ENCODE measurements at places on chromosomes 2 and 18.

GRCh38 chr2:136005462-136006196 lies 20.2 kb upstream of the DARS1 start:
- DNase-seq: no peak

DNA sequence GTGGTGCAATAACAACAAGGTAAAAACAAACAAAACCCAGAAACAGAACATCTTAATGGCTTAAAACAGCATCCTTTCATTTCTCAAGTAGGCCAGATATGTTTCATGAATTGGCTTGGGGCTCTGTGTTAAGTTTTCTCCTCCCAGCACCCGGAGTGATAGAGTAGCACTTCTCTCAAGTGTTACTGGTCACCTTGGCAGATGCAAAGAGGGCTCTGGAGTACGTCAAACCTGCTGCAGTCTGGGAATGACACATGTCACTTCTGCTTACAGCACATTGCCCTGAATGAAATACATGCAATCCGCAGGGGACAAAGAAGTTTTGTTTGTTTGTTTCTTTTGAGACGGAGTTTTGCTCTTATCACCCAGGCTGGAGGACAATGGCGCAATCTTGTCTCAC lies 639.3 kb downstream of the CNTNAP5 start:
- no peak for DNase-seq

DNA sequence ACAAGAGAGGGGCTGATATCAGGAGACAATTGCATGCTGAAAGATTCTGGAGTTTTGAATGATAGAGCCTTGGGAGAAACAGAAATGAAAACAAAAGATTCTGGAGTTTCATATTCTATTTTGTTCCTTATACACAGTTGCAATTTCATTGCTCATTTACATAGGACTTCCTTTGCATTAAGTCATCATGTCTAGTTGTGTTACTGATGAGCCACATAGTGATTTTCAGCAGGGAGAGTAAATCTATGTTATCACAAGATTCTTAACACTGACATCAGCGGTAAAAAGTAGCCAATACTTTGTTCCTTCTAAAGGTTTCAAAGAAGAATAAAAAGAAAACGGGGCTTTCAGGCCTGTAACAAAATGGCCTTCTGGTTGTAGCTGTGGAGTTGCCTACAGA lies 7.1 kb downstream of the ADAM17 start:
- peak; percentile 35 for DNase-seq

DNA sequence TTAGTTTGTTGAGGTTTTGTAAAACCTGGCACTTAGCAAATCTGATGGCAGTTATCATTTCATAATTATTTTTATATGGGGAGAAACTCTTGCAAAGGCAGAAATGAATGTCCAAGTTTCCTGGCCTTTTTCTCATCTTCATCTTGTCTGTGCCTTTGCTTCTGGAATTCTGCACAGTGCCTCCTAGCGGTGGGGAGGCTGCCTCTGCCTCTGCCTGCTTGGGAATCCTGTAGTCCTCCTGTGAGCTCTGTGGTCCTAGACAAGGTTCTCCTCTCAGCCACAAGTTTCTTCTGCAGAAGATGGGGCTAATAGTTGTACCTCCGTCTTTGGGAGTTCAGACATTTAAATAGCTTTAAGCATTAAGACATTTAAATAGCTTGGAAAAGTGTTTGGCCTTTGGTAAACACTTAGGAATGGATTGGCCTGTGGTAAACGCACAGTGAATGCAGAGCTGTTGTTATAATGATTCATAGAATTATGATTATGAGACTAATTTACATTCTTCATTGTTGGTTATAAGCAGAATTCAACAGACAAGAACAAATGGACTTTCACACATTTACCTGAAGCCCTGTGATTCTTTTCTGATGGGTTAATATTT lies 101.2 kb downstream of the ZNF236 start:
- no peak for DNase-seq

DNA sequence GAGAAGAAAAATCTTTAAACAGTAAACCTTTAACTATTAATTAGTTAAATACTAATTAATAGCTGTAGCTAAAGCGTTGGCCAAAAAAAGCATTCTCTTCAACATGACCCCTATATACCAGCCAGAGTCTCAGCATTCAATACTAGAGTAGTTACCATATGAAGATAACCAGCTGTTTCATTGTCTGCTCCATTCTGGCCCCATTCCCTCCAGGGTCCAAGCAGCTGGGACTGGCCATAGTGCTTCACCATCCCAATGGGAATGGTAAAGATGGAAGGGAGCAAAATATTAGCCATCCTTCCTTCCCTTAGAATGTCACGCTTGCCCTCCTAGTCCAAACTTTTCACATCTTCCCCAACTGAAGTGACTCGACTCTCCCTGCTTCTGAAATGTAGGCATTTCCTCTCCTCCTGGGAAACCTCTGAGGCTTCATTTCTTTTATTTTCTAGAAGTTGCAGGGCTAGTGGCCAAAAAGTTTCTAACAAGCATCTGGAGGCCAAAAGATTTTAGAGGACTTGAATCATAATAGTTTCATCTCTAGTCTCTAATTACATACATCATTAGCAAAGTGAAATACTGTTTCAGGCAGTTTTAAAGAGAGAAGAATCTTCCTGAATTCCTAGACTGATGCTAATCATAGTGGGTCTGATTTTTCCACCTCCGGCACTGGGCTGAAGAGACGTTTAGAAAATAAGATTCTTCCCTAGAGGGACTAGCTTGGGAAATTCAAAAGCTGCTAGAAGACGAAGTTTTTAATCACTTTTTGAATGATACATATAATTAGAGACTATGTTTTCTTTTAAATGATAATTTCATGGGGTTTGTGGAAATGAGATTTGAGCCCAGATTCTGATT lies 52.7 kb downstream of the CCDC68 start:
- DNase-seq: no peak

- no peak for DNase-seq
Measured at GRCh38 chr2:73091696-73092095, 20.2 kb upstream of the SFXN5 start.
